Large intestine (tissue), 12 donors: ENCODE measurements at places on chromosomes 3 and 15. TPM values are rescaled to one million over a fixed set of nuclear protein-coding genes. Genes with fewer than 3 reads are reported as not detected.

The COL6A6 gene
- polyA plus RNA-seq = 7.6 TPM

The MCTP2 gene
- 18.7 TPM for polyA plus RNA-seq

GRCh38 chr3:141373232-141373631, 4.9 kb downstream of the ZBTB38 start:
- no peak for DNase-seq

GRCh38 chr3:183278479-183279088, 25.5 kb downstream of the B3GNT5 start:
- peak; percentile 65 for DNase-seq

DNA sequence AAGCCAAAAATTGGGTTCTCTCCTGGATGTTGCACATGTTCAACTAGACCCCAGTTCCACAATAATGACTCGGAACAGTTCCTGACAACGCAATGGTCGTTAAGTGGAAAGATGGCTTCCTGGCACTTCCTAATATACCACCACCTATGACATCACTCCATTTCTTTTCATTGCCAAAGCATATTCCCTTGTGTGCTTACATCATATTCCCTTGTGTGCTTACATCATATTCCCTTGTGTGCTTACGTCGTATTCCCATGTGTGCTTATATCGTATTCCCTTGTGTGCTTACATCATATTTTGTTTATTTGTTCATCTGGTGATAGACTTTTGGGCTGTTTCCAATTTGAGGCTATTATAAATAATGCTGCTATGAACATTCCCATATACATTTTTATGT, 39.2 kb downstream of the TFRC start:
- no peak for DNase-seq
